Fibroblast of skin of abdomen (primary cell): ENCODE measurements at places on chromosomes 5 and 9.

GRCh38 chr5:36505021-36505420 is 101.4 kb upstream of the SLC1A3 start:
- DNase-seq, result peak; percentile 7

GRCh38 chr9:114117996-114118830 is 19.1 kb upstream of the KIF12 start:
- DNase-seq, result no peak

GRCh38 chr5:81626524-81626923 is 124.4 kb downstream of the SSBP2 start:
- DNase-seq, result peak; percentile 79

DNA sequence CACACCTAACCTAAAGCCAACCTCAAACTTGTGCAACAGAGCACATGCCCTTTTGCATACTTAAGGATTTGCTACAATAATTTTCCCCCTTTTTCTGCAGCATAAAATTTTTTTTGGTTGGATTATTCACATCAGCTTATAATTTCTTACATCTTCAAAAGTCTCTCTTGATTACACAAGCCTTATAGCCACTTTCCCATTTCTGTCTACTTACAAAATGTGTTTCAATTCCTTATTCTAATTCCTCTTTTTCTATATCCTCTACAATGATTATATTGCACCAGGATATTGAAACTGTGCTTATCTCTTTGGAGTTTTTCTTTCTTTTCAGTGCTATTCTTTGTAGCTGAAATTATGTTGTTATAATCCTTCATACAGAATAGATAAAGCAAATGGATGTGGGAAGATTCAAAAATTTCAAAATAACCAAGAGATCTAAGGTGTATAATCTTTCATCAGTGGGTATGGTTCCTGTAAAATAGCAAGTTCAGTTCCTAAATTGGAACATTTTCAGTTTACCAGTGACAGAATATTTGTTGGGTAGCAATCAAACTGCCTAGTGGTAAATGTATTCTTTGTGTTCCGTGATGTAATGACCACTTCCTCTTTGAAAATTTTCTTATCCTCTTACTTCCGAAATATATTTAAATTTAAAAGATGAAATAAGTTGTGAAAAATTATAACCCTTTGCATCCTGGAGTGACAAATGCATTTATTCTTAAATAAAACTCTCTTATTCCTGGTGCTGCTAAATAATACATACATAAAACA is 386.8 kb upstream of the CHD1 start:
- no peak for DNase-seq

- DNase-seq, result no peak
Measured at GRCh38 chr9:690517-691111, 150.9 kb upstream of the DMRT1 start.

DNA sequence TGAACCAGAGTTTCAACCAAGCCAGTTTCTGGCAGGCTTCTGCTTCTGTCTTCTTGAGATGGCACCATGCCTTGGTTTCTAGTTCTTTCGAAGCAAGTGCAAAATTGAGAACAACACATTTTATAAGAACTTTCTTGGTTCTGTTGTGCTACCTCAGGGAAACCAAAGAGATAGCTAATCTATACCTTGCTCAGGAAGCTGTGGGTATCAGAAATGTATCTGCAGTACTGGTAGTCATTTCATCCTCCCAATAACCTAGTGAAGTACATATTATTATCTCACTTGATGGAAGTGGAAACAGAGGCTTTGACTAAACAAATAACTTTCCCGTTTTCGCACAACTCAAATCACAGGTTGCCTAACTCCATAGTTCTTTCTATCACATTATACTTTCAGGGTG is 246.6 kb downstream of the ENC1 start:
- DNase-seq, result no peak
